ENCODE measurements at places on chromosomes 16 and 17. TPM values are rescaled to one million over a fixed set of nuclear protein-coding genes. Genes with fewer than 3 reads are reported as not detected.

Gene TACO1
- 27.5 TPM for total RNA-seq

Gene RASD1
- total RNA-seq, result 1.4 TPM

Gene KRTAP1-5
- not detected for total RNA-seq

Gene ALDH3A2
- total RNA-seq, result 32.7 TPM

Gene ITGAX
- total RNA-seq, result 142 TPM

Gene HBA2
- not detected for total RNA-seq

Gene TBC1D3E
- total RNA-seq, result not detected

Gene TTYH2
- total RNA-seq, result 11.0 TPM

Gene SCNN1G
- total RNA-seq, result not detected

Gene STAT5A
- 160 TPM for total RNA-seq

Gene ZSCAN10
- 0.24 TPM for total RNA-seq

Gene FOXL1
- not detected for total RNA-seq

Gene HAS3
- 0.59 TPM for total RNA-seq

Gene SLFN11
- 74.5 TPM for total RNA-seq

Gene PTGES3L
- 0.63 TPM for total RNA-seq

Gene NHLRC4
- 2.2 TPM for total RNA-seq

Gene TNK1
- total RNA-seq, result 1.1 TPM

Gene RCVRN
- total RNA-seq, result not detected

Gene RNF135
- total RNA-seq, result 6.7 TPM

Gene DPEP3
- total RNA-seq, result 0.22 TPM

Gene TMEM95
- not detected for total RNA-seq

Gene CMTM1
- 33.5 TPM for total RNA-seq

Gene HBA1
- not detected for total RNA-seq

Gene HP
- total RNA-seq, result not detected

Gene C1QTNF1
- not detected for total RNA-seq

Gene KRT20
- total RNA-seq, result not detected

Gene KRTAP2-3
- total RNA-seq, result not detected

Gene SLC38A8
- not detected for total RNA-seq

Gene MARCHF10
- not detected for total RNA-seq

Gene C17orf67
- 3.0 TPM for total RNA-seq

Gene CTRB1
- not detected for total RNA-seq
